ENCODE measurements at places on chromosomes 5 and 9.

DNA sequence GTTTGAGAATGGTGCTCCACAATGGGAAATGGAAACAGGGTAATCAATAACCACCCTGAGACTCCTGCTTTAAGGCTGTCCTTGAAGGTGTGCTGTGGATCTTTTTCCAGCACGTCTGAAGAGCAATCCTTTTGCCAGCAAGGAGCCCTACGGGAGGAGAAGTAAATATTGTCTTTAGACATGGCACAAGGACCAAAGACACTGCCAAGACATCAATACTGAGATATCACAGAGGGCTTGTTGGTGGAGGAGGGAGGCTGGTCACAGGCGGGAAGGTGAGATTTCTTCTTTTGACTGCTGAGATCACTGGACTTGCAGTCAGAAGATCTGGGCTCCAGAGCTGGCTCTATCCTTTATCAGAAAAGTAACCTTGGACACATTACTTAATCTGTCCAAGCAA, 135.0 kb upstream of the ZNF462 start:
- no peak for ATAC-seq

DNA sequence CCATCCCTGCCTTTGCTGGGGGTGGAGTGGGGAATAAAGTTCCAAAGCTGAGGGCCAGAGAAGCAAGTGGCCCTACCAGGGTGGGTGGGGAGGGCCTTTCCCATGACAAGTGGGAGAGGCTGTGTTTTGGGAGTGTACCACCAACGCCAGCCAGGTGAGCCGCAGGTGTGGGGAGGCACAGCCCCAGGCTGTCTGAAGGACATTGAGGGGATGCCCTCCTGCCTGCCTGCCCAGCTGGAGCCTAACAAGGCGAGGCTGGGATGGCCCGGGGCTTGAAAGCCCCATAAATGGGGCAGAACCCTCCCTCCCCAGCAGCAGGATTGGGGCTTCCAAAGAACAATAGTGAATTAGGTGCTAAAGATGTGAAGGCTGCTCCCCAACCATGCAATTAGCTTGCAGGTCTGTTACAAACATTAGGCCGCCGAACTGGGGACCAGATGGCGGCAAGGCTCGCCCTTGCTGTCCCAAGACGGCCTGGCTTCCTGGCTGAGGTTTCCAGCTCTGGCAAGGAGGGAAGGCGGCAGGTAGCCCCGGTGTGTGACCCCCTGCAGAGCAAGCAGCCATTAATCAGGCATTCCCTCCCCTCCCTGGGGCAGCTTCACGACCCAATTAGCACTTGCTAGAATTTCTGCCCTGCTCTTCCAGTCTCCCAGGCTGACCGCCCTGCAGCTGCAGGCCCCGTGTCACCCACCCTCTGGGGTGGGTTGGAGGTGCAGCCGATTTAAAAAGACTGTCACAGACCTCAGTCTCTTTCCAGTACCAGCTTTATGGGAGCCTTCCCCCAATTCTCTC, 42.9 kb downstream of the FGF18 start:
- ATAC-seq, result no peak

- no peak for ATAC-seq
These were observed 49.5 kb upstream of the SUSD1 start for GRCh38 chr9:112224401-112225289.

GRCh38 chr5:103476811-103477210, 85.8 kb downstream of the NUDT12 start:
- ATAC-seq, result no peak

DNA sequence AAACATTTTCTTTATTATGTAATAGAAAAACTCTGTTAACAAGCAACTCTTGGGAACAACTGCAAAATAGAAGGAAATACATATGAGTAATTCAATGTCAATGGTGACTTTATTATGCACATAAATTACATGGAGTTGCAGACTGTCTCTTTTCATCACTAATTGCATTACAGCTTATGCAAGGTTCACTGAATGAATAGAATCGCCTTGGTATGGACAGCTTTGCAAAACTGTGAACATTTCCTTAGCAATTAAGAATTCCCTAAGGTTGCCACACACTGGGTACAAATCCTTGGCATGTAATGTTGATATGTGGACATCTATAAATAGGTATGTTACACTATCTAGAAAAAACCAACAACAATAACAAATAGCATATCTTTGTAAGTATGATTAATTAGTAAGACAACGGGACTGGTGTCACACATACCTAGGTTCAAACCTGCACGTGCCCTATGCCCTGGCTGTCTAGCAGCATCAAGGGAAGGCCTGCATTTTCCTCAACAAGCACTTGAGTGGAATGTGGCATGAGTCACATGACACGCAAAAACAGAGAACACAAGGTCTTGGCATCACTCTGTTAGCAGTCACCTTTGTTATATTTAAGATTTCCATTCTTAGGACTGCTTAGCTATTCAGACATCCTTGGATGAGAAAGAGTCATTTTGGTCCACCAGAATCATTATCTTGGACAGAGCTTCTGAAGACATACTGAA, 263.9 kb downstream of the CTNND2 start:
- ATAC-seq, result no peak

GRCh38 chr5:180119031-180119902, 47.7 kb upstream of the RNF130 start:
- no peak for ATAC-seq

GRCh38 chr9:23309800-23310199, 516.2 kb downstream of the ELAVL2 start:
- ATAC-seq, result no peak

DNA sequence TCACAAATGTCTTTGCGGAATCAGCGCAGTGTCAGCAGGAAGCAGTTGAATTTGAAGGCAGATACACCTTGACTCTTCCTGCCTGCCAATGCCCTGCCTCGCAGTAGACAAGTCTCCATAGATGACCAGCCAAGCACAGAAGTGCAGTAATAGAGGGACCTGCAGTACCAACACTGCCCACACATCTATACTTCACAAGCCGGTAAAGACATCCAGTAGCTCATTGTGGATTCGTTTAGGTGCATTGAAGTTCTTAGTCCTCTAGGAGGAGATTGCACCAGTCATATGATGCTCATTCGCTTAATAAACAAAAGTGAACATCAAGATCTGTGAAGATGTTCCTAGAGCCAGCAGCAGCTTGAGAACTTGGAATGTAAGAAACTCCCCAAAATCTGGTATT, 7.1 kb upstream of the IFNA2 start:
- ATAC-seq, result peak; percentile 93

- peak; percentile 28 for ATAC-seq
These were observed 12.1 kb downstream of the NOL8 start for GRCh38 chr9:92312887-92313623.

- no peak for ATAC-seq
These were observed 94.7 kb upstream of the ITGA2 start for GRCh38 chr5:52894451-52894850.

- ATAC-seq, result peak; percentile 10
These were observed 17.3 kb downstream of the TRIM7 start for GRCh38 chr5:181187500-181188213.

DNA sequence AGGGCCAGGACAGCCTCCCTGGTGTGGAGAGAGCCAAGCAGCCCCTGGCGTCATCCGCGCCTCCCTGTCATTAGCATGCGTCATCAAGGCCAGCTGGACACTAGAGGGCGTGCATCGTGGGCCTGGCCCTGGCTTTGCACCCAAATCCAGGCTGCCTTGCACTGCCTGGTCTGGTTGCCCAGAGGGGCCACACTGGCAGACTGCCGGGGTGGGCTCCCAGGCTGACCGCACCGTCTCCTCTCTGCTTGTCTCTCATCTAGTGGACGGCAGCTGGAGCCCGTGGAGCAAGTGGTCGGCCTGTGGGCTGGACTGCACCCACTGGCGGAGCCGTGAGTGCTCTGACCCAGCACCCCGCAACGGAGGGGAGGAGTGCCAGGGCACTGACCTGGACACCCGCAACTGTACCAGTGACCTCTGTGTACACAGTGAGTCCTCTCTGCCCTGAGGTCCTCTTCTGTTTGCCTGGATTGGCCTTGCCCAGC, 29.0 kb downstream of the HK3 start:
- peak; percentile 81 for ATAC-seq

- no peak for ATAC-seq
These were observed 426.3 kb downstream of the CETN3 start for GRCh38 chr5:89983216-89983615.

- ATAC-seq, result no peak
These were observed 50.7 kb upstream of the FKTN start for GRCh38 chr9:105507096-105507790.

- no peak for ATAC-seq
These were observed 113.2 kb downstream of the DCP2 start for GRCh38 chr5:113089653-113090335.

DNA sequence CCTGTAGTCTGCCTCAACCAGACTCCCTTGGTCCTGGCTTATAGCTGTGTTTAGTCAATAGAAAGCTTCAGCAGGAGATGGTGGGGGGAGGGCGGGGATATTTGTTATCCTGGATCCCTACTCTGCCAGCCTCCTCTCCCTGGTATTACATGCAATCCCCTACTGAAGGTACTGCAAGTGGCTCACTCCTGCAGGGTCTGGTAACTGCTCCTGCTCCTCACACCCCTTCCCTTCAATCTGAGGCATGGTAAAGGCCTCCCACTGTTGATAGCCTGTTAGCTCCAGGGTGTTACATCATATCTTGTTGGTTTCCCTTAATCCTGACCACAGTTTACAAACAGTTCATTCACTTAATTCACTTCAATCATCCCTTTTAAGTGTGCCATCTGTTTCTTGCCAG, 137.5 kb downstream of the AP3B1 start:
- ATAC-seq, result no peak

DNA sequence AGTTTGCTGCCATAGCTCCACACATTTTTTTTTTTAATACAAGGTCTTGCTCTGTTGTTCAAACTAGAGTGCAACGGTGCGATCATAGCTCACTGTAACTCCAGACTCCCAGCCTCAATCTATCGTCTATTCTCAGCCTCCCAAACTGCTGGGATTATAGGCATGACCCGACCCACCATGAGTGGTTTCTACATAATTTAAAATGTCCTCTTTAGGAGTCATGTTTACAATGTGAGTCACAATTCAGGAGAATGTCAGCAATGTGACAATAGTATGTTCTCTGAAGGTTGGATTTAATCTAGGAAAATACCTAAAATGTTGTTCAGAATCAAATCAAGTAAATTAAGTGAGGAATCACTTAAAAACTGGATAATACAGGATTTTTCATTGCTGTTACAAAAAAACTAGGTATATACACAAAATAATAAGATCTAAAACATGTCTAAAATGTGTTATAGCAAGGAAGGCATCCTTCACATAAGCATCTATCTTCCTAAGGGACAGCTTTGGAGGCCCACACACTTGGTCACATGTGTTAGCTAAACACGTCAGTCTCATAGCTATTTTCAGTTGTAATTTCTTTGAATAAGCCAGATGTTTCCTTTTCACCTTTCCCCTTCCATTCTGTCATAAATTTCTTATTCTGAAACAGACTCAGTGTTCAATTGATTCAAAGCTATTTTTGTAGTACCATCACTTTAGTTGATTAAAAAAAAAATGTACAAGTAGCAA, 30.0 kb upstream of the ELAVL2 start:
- ATAC-seq, result no peak

- no peak for ATAC-seq
These were observed 1.7 kb downstream of the FREM1 start for GRCh38 chr9:14908295-14909180.
